Right lung (tissue), 10 donors: ENCODE measurements at places on chromosomes 1 and 21.

DNA sequence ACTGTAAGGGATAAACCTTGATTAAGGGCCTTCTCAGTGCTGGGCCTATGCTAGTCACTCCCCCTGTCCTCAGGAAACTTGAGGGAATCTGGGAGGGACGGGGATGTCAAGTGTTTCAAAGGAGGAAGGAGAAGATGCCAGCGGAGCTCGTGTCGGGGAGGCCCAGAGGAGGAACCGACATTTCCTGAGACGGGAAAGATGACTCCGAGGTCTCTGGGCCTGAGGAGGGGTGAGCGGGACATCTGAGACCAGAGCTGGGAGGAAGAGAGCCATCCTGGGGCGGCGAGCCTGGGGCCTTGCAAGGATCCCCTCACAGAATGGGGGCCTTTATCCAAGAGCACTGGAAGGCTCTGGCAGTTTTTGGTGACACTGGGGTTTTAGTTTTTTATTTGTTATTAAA lies 10.4 kb downstream of the SLC66A1 start:
- DNase-seq = no peak

- no peak for DNase-seq
Measured at GRCh38 chr1:58862728-58863385, 79.0 kb upstream of the JUN start.

- no peak for DNase-seq
Measured at GRCh38 chr1:100461222-100461621, 76.7 kb upstream of the GPR88 start.

DNA sequence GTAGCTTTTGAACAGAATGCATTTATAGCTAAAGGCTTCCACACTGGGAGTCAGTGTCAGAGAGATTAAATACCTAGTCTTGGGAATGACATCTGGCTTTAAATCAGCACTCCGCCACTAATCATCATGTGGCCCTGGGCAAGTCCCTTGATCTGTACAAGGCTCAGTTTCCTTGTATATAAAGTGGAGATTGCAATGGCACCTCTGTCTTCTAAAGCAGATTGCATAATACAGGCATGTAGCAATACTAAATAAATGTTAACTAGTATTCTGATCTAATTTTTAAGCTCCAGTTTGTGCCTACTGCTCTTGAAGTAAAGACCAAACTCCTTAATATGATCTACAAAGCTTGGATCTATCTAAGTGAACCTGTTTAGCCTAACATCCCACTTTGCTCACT lies 249.4 kb downstream of the PLPP3 start:
- no peak for DNase-seq

DNA sequence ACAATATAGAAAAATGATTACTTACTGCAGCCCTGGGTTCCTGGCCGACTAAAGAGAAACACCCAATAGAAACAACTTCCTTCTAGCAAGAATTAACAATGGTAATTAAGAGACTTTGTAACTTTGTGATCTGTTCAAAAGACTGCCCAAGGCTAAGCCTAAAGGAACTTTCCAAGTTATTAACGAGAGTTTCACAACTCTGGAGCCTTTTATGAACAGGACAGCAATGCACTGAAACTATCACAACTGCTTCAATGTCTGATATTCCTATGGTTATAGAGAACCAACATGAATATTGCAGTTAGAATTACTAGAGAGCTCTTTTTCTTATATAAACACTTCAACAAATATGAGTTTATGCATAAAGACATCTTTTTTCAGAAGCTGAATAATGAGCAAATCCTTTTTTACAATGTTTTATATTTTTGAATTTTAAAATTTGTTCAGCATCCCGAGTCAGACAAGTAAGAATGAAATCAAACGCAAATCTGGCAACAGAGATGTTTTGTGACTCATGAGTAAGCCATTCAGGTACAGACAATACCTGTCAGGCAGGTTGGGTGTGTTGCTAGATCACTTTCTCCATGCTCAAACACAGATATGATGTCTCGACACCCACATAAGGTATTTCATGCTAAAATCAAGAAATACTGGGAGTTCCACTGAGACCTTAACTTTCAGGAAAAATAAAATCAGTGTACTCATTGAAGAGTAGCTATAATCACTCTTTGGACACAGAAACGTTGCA lies 22.2 kb upstream of the KCNJ15 start:
- no peak for DNase-seq

GRCh38 chr1:222284466-222284865 lies 263.4 kb downstream of the HHIPL2 start:
- no peak for DNase-seq

- DNase-seq = peak; percentile 62
Measured at GRCh38 chr1:234613128-234613875, 3.3 kb upstream of the IRF2BP2 start.

- no peak for DNase-seq
Measured at GRCh38 chr1:155513300-155513916, 49.2 kb downstream of the ASH1L start.

GRCh38 chr21:42523941-42524340 lies 10.3 kb downstream of the SLC37A1 start:
- DNase-seq = no peak

GRCh38 chr1:4468804-4469514 lies 185.4 kb upstream of the AJAP1 start:
- DNase-seq = no peak

DNA sequence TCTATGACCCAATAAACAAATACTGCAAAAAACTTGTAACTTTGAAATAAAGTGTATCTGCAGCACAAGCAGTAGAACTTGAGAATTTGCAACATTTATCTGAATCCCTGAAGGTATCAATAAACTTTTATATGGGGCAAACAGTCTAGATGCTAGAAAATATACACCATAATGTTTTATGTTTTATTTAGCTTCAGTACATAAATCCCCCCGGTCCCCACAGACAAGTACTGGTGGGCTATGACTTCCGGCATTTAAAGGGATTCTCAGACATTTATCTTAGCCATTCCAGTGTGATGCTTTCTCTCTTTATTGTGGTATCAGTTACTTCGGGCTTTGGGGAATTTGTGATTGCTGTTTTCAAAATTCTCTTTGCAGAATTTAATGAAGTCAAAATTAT lies 390.4 kb downstream of the SIPA1L2 start:
- DNase-seq = no peak

GRCh38 chr1:89975540-89976125 lies 19.3 kb upstream of the ZNF326 start:
- no peak for DNase-seq

- DNase-seq = no peak
Measured at GRCh38 chr1:153536671-153537375, 1.0 kb upstream of the S100A6 start.

- DNase-seq = no peak
Measured at GRCh38 chr1:167510881-167511280, 7.4 kb downstream of the CD247 start.

GRCh38 chr1:84836145-84836544 lies 56.9 kb downstream of the LPAR3 start:
- no peak for DNase-seq

GRCh38 chr1:43836267-43836951 lies 97.2 kb upstream of the ARTN start:
- peak; percentile 70 for DNase-seq

DNA sequence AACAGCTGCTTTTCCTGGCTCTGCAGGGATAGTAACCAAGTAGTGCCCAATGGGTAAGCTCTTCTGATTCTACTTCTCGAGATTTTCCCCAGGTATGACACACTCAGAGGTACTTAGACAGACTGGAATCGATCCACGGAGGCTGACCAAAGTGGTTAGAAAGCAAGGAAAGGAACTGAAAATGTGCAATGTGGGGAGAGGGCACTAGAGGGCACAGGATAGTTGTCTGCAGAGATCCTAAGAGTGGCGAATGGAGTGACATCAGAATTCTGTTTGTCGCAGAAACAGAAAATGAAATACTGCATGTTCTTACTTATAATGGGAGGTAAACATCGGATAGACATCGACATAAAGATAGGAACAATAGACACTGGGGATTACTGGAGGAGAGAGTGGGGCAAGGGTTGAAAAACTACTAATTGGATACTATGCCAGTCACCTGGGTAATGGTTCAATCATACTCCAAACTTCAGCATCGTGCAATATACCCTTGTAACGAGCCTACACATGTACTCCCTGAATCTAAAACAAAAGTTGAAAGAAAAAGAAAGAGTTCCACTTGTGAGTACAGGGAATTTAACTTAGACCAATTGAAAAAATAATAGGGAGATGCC lies 23.3 kb downstream of the CYP2J2 start:
- no peak for DNase-seq

DNA sequence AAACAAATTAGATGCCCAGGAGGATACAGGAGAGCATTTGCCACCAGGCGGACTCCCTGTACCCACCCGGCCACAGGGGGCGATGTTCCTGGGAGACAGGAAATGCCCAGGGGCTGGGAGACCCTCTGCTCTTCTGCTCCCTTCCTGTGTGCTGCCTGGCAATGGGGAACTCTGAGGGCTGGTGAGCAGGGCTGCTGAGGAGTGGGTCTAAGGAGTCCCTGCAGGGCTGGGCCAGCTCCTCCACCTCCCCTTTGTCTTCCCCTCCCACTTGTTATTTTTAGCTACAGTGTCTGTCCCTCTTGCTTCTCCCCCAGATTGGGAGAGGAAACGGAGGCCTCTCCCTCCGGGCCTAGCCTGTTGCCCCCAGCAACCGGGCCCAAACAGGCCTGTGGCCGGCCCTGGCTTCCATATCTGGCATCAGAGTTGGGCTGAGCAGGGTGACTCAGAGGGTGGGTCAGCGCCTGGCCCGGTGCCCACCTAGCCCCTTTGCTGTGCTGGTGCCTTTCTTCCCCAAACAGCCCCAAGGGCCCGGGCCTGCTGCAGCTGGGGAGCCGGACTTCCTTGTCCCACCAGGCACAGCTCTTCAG lies 11.6 kb downstream of the LMNA start:
- DNase-seq = peak; percentile 81

- DNase-seq = no peak
Measured at GRCh38 chr1:231338270-231339128, at the start of gene SPRTN. SPRTN (plus strand) TSS chr1:231338293; CDS start chr1:231338384, 91 bp downstream.

GRCh38 chr21:32412162-32413014 lies at the start of gene EVA1C:
EVA1C (plus strand) TSS chr21:32412706; CDS start chr21:32412854, 148 bp downstream.
- DNase-seq = no peak

- no peak for DNase-seq
Measured at GRCh38 chr1:109761227-109762038, 2.3 kb downstream of the EPS8L3 start.

- no peak for DNase-seq
Measured at GRCh38 chr1:242065813-242066212, 66.9 kb upstream of the MAP1LC3C start.

DNA sequence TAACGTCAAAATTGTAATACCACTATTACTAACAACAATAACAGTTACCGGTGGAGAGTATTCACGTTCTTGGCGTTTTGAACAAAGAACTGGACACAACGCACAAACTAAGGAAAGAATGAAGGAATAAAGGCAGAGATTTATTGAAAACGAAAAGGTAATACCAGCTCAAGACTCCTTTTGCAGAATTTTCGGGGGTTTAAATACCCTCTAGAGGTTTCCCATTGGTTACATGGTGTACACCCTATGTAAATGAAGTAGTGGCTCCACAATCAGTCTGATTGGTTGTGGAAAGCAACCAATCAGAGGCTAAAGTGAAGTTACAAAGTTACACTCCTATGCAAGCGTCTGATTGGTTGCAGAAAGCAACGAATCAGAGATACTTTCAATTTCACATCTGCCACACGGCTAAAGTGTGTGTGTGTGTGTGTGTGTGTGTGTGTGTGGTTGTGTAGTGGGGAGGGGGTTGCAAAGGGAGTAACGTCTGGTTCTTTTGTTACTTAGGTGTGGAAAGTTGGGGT lies 1.1 kb upstream of the GTF2B start:
- DNase-seq = no peak

- DNase-seq = no peak
Measured at GRCh38 chr1:82125119-82125518, 324.4 kb downstream of the ADGRL2 start.

DNA sequence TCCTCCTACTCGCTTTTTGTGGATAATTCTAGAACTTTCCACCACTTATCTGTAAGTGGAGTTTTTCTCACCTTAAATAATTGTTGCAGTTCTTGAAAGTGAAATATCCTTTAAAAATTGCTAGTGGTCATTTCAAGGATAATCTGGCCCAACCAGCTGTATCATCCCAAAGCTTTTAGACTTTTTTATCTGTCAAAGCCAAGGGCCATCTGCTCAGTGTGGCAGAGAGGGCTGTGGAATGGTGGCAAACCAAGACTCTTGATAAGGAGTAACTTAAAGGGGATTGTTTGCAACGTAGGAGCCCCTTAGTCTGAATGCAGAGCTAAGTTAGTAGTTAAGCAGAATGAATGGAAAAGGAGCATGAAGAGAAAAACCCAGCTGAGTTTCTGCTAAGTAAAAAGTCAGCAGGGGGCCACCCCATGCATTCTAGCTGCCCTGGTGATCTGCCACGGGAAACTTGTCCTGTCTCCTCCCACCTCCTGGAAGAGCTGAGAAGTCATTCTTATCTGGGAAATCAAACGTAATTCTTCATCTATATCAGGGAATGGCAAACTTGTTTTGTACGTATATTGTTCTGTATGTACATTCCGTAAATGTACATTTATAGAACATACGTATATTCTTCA lies 169.3 kb downstream of the PRDM2 start:
- DNase-seq = no peak

DNA sequence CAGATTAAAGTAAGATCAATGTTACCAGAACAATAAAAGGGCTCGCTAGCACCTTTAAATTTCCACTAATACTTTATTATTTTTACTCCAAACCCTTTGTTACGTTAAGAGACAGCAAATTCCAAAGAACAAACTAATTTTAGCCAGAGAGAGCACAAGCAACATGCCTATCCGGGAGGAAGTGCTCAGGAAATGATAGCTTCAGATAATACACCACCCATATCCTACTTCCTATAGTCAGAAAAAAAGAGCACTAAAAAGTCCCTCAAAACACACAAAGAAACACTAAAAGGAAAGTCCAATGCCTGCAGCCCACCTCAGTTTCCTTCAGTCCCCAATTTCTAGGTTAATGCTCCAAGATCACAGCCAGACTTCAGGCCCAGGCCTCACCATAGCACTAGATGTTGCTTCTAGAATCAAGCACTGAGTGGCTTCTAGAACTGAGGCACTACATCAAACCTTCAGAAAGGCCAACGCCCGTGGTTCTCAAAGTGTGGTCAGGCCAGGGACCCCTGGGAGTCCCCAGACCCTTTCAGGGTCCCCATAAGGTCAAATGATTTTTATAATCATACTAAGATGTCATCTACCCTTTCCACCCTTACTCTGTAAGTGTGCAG lies 142.6 kb downstream of the PSMG1 start:
- DNase-seq = no peak

- no peak for DNase-seq
Measured at GRCh38 chr1:17873007-17873675, 118.0 kb downstream of the ACTL8 start.

DNA sequence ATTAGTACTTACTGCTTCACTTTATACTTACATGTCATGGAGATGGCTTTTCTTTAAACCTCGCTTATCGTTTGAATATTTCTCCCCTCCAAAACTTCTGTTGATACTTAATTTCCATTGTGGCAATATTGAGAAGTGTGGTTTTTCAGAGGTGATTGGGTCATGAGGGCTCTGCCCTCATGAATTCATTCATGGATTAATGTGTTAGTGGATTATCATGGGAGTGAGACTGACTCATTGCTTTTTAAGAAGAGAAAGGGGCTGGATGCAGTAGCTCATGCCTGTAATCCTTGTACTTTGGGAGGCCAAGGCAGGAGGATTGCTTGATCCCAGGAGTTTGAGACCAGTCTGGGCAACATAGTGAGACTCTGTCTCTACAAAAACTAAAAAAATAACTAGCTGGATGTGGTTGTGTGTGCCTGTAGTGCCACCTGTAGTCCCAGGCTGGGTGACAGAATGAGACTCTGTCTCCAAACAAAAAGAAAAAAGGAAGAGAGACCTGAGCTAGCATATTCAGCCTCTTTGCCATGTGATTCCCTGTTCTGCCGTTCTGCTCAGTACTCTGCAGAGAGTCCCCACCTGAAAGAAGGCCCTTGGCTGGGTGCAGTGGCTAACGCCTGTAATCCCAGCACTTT lies 30.2 kb downstream of the RABGAP1L start:
- no peak for DNase-seq

- DNase-seq = no peak
Measured at GRCh38 chr1:240474133-240474614, 137.8 kb downstream of the GREM2 start.
